ENCODE measurements at places on chromosomes 5 and 9.

- DNase-seq: no peak
Measured at GRCh38 chr9:90680534-90680933, 37.9 kb upstream of the DIRAS2 start.

- DNase-seq: peak; percentile 66
Measured at GRCh38 chr9:77440057-77440456, 208.1 kb downstream of the GNA14 start.

DNA sequence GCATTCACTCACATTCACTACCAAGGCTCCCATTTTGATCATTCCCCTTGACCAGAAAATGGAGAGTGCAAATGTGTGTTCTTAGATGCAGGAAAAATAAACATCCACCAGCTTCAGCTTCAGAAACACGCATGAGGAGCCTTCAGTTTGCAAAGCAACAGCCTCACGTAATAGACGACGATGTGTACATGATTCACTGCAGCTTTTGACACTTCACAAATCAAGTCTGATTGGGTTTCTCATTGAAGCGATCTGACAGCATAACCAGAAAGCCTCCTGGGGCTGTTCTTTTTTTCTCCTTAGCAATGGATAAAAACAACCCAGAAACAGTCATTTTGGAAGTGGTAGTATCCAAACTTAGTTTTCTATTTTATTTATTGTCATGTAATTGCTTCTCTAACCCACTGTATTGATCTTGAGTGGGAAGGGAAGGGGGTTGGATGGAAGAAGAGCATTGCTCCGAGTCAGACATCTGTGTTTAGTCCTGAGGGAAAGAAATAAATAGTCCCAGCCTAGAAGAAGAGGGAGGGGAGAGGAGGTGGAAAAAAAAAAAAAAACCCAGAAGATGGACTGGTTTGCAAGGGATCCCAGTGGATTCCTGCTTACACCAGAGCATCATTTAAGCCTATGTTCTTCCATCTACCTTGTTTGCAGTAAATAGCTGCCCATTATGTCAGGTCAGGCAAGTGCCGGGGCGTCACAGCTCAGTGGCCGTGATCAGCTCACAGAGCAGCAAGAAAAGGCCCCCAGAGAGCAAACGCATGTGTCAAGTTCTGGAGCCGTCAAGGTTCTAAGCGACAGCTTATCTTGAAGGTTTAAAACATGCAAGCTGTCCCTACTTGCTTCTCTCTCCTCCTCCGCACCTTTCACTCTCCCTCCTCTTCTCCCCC lies 190.2 kb upstream of the SNX2 start:
- DNase-seq: peak; percentile 1

- DNase-seq: no peak
Measured at GRCh38 chr9:132182314-132183091, 20.6 kb downstream of the NTNG2 start.

DNA sequence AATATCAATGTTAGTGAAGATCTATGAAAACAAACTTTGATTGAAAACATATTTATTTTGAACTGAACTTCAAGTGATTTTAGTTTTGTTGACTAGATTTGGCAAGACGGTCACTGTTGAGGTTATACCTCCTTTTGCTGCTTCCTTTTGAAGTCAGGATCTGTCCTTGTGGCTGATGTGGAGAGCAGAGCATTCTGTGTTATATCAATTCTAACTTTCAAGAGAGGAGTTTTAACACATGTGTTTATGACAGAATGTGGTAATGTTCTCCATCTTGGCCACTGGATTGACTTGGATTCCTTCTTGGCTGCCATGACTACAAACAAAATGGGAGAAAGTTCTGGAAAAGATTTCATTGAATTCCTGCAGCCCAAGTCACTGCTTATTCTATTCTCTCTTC lies 104.0 kb upstream of the ACTBL2 start:
- no peak for DNase-seq

GRCh38 chr9:70105147-70105546 lies 61.5 kb downstream of the MAMDC2 start:
- no peak for DNase-seq

GRCh38 chr5:89546657-89547056 lies 663.7 kb upstream of the MEF2C start:
- DNase-seq: no peak

DNA sequence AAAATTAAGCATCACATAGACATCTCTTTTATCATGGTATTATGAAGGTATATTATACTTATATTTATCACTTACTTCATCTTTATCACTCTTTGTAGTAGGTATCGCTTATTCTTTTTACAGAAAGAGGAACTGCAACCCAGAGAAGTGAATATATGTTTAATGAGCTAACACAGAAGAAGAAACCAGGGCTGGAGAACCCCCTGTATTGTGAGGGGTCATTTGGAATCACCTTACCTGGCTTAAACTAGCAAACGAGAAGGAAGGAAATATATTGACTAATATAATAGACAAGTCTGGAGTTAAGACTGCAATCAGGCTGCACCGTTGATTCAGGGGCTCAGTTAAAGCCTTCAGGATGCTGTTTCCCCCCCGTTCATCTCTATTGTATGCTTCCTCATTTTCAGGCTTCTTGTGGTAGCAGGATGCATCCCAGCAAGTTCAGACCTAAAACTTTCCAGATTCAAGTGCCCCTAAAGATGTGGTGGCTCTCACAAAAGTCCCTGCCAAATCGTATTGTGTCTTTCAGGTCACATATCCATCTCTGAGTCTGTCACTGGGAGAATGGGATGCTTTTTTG lies 146.4 kb downstream of the GCNT1 start:
- DNase-seq: no peak

DNA sequence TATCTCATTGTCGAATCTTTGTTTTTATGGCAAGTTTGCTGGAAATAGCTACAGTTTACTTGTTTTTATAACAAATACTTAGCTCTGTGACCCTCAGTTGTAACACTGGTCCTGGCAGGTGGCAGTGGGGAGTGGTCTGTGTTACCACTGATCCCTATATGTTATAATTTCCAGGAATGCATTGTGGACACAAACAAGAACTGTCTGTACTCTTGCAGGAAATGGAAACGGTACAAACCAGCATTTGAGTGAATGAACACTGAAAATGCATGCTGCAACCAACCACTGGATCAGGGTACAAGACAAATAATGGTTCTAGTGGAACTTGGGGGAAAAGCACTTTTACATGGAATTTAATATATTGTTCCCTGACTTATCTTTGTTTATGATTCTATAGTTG lies 66.5 kb upstream of the PJA2 start:
- DNase-seq: no peak

DNA sequence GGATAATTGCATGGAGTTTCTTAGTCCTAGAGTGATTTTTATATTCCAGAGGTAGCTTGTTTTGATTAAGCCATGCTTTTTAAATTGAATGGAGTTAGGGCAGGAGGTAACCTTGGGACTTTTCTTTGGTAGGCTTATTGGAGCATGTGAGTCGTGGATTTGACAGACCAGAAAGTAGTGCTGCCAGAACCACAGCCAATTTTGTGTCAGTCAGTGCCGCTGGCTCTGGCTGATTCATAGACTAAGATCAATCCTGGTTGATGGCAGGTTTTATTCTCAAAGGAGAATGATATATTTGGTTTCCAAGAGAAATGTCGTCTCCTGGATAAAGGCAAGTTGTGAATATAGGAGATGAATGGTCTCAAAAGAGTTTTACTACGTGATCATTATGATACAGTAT lies 20.3 kb downstream of the RAI14 start:
- peak; percentile 61 for DNase-seq

DNA sequence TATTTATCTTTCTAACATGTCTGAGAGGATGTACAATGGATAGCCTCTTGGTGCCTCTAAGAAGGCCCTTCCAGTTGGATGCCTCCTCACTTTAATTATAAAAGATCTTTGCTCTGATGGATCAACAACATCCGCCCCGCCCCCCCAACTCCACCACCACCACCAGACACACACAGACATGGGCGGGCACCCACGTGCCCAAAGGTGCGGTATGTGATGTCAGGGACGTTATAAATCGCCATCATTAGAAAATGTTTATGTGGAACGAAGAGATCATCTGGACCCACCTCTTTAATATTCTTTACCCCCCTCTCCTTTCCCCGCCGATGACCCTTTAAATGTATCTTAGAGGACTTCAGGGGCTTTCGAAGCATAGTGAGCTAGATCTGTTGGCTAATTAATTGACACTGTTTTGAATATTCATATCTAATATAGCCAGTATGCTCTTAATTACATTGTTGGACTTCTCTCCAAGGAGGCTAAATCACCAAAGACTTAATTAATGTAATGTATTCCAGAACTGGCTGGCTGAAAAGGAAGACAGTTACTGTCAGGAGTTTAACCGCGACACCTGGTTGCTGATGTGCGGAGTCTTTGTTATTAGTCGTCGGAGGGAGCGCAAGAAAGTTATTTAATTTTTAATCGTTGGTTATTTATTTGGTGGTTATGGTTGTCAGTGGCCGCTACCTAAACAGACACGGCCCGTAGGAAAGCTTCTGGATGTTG lies 6.1 kb upstream of the FOXB2 start:
- DNase-seq: no peak
